ENCODE measurements at places on chromosomes 3 and 15.

DNA sequence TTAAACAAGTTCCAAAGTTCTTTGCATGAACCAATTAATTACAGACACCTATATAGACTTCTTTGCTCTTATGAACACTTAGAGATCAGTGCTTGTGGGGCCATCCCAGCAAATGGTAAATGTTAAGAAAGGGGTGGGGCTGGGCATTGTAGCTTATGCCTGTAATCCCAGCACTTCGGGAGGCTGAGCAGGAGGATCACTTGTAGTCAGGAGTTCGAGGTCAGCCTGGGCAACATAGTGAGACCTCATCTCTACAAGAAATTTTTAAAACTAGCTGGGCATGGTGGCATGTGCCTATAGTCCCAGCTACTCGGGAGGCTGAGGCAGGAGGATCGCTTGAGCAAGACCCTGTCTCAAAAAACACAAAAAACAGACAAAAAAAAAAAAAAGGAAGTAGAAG lies 19.4 kb upstream of the STARD5 start:
- no peak for DNase-seq

GRCh38 chr15:66924889-66925288 lies 140.5 kb upstream of the SMAD3 start:
- DNase-seq, result no peak

- no peak for DNase-seq
Measured at GRCh38 chr3:121295979-121296378, 249.8 kb downstream of the POLQ start.

- no peak for DNase-seq
Measured at GRCh38 chr3:32794487-32795308, 23.1 kb upstream of the TRIM71 start.
